ENCODE measurements at places on chromosomes 6 and 20.

DNA sequence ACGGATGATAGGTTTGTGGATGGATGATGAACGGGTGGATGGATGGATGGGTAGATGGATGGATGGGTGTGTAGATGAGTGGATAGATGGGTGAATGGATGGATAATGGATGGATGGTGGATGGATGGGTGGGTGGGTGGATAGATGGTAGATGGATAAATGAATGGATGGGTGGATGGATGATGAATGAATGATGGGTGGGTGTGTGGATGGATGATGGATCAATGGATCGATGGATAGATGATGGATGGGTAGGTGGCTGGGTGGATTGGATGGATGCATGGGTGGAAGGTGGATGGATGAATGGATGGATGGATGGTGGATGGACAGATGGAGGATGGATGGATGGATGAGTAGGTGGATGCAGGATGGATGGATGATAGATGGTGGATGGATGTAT lies 394.1 kb downstream of the TAF4 start:
- no peak for DNase-seq

DNA sequence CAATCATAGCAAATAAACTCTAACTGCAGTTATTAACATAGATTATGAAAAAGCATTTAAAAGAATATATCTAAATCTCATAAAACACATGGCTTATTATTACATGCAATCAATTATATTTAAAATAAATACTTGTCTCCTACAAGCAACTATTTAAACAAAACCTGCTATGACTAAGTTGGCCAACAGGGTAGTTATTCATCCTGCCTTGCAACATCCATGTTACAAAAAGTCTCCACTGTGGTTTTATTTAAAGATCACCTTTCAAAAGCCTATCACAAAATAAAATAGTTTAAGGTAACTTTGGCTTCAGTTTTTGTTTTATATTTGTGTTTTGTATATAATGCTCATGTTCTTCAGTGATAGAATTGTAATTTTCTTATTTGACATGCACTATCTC lies 1127.0 kb upstream of the MAP3K7 start:
- no peak for DNase-seq

DNA sequence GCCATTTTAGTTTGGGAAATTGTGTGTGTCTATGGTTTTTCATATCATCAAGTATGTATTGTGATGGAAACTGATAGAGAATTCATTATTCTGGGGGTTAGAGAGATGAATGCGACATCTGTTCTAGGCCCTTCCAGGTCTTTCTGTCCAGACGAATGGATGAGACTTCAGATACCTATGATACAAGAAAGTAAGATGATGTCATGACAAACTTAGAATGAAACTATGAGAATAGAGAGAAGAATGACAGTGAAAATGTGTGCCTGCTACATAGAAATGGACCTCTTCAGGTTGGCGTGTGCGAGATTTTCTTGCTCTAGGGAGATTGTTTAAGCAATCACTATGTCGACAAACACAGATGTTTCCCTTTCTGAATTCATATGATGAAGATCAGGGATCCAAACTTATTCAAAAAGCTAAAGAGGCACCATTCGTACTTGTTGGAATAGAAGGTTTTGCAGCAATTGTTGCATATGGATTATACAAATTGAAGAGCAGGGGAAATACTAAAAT lies 76.1 kb downstream of the SCAND1 start:
- DNase-seq: no peak

GRCh38 chr20:37786043-37786442 lies 92.2 kb downstream of the CTNNBL1 start:
- DNase-seq: no peak

DNA sequence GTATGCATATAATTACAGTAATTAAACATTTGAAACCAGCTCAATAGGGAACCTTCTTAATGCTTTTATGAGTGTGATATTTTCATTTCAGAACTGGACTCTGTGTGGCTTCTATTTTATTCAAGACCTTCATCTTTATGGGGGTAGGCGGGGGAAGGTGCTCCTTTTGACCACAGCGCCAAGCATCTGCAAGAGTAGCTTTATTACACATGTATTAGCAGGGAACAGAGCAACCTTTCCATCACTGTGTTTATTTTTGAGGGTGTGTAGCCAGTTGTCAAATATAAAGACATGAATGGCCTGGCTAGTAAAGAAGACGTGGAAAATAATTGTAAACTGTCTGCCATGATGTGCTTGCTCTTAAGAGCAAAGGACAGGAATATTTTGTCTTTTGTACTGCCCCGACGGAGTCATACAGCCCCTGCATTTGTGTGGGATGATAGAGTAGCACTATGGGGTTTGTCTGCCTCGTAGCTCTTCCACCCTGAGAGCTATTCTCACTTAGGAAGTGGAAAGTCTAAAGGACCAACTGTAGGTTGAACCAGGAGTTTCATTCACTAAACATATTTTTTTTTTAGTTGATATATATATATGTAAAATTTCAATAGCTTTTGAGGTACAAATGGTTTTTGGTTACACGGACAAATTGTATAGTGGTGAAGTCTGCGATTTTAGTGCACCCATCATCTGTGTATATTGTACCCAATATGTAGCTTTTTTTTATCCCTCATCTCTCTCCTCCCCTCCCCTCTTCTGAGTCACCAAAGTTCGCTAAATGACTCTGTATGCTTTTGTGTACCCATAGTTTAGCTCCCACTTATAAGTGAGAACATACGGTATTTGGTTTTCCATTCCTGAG lies 91.2 kb downstream of the CARMIL1 start:
- DNase-seq: no peak

- DNase-seq: no peak
Measured at GRCh38 chr20:14914633-14915032, 577.2 kb upstream of the FLRT3 start.

GRCh38 chr20:10987651-10988383 lies 314.0 kb upstream of the JAG1 start:
- no peak for DNase-seq

DNA sequence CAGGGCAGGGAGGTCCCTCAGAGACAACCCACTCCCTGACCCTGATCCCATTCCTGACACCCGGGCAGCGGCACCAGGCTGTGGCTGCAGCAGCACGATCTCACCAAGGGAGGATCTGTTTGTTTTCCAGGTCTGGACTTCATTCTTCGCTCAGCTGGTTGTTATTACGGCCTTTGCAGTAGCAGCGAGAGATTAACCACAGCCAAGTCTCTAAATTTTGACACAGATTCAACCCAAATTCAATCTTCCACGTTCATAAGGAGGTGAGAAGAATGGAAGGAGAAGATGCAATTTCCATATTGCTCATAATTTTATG lies 91.1 kb upstream of the THBS2 start:
- DNase-seq: no peak

- DNase-seq: no peak
Measured at GRCh38 chr6:91099479-91099878, 512.6 kb upstream of the MAP3K7 start.

GRCh38 chr6:137879299-137879698 lies 12.2 kb downstream of the TNFAIP3 start:
- no peak for DNase-seq

- DNase-seq: peak; percentile 67
Measured at GRCh38 chr6:6685249-6686040, 96.9 kb downstream of the LY86 start.

- no peak for DNase-seq
Measured at GRCh38 chr6:170092826-170093225, 198.1 kb downstream of the DLL1 start.

DNA sequence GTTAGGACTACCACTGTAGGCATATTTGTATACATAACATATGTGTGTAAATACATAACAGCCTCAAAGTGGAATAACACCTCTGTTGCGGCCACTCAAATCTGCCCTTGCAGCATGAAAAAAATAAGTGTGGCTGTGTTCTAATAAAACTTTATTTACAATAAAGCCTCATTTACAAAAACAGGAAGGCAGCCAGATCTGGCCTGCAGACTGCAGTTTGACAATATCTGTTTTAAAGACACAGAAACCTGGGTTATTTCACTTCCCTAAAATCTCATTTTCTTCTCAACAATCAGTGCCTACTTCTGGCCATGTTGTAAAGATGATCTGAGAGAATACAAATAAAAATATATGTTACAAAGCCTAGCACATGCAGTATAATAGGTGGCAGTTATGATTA lies 53.9 kb upstream of the SCML4 start:
- DNase-seq: no peak

Measured in hematopoietic multipotent progenitor cell treated with erythropoietin and hydrocortisone succinate and interleukin-3 and kit ligand, for 15 days (in vitro differentiated cells).